Stimulated activated CD8-positive, alpha-beta memory T cell treated with anti-CD3 and anti-CD28 coated beads, Interleukin-7, amount 100 ng/mL, for 48 hours (primary cell): ENCODE measurements at places on chromosomes 4 and X.

GRCh38 chr4:80615099-80615498 is 279.6 kb downstream of the CFAP299 start:
- no peak for DNase-seq

DNA sequence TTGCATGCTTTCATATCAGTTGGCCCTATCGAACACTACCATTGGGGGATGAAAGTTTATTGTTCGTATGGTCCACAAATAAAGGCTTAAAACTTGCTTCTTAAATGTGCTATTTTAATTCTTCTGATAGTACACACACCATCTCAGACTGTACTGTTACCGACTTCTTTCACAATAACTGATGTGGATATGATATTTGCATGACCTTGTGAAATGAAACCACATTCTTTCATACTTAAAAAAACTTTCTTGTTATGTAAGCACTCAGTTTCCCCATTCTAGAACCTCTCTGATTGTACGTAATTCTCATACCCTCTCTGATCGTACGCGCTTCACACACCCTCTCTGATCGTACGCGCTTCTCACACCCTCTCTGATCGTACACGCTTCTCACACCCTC is 12.0 kb upstream of the WDR19 start:
- no peak for DNase-seq

DNA sequence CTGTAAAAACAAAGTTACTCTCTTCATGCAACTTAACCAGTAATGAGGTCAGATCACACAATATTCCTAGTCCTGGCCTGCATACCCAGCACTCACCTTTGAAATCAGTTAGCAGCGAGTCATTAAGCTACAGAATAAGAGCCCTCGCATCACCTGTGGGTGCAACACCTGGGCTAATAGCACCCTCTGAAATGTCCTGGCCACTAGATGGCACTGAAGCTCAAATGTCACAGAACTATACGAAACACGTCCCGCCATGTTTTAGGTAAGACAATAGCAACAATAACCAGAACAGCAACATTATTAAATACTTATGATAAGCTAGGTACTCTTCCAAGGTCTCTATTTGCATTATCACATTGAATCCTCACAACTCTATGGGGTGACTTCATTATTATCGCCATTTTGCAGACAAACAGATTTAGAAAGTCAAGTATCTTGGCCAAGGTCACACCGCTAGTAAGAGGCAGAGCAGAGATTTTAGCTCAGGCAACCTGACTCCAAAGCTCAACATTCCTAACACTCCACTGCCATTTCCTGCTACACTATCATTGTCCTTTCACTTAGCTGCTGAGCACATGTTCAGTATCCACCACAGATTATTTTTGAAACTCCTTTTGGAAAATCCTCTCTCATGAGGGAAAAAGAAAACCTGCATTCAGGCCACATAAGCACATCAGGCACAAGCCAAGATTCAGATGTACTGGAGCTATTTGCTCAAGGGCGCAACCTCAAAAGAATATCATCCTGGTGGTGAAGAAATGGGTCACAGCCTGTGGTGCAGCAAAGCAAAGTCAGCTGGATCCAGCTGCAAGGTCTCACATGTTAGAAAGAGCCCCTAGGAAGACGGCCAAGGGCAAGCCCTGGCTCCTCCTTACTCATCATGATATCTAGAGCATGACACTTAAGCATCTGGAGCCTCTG is 59.5 kb upstream of the KDR start:
- DNase-seq = no peak

GRCh38 chr4:139763205-139763604 is 97.6 kb downstream of the MGST2 start:
- no peak for DNase-seq

DNA sequence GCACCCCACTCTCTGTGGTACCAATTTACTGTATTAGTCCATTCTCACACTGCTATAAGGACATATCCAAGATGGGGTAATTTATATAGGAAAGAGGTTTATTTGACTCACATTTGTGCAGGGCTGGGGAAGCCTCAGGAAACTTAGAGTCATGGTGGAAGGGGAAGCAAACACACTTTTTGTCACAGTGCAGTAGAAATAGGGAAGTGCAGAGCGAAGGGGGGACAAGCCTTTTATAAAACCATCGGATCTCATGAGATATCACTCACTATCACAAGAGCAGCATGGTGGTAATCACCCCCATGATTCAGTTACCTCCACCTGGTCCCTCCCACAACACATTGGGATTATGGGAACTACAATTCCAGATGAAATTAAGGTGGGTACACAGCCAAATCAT is 766.9 kb upstream of the PCDH10 start:
- no peak for DNase-seq

GRCh38 chr4:152501846-152502536 is 33.9 kb downstream of the FBXW7 start:
- DNase-seq = no peak

GRCh38 chrX:2658585-2659292 is 32.4 kb upstream of the CD99 start:
- DNase-seq = no peak

DNA sequence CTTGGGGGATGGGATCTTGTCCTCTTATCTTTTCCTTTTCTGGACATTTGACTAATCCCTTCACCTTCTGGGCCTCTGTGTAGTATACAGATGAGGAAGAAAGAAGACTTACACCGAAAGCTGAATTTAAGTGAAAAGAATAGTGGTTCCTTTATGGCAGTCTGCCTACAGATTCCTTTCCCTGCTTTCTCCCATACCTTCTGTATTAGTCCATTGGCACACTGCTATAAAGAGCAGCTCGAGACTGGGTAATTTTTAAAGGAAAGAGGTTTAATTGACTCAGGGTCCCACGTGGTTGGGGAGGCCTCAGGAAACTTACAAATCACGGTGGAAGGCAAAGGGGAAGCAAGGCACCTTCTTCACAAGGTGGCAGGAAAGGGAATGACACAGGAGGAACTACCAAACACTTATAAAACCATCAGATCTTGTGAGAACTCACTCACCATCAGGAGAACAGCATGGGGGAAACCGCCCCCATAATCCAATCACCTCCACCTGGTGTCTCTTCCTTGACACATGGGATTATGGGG is 34.0 kb upstream of the CD38 start:
- DNase-seq = no peak

DNA sequence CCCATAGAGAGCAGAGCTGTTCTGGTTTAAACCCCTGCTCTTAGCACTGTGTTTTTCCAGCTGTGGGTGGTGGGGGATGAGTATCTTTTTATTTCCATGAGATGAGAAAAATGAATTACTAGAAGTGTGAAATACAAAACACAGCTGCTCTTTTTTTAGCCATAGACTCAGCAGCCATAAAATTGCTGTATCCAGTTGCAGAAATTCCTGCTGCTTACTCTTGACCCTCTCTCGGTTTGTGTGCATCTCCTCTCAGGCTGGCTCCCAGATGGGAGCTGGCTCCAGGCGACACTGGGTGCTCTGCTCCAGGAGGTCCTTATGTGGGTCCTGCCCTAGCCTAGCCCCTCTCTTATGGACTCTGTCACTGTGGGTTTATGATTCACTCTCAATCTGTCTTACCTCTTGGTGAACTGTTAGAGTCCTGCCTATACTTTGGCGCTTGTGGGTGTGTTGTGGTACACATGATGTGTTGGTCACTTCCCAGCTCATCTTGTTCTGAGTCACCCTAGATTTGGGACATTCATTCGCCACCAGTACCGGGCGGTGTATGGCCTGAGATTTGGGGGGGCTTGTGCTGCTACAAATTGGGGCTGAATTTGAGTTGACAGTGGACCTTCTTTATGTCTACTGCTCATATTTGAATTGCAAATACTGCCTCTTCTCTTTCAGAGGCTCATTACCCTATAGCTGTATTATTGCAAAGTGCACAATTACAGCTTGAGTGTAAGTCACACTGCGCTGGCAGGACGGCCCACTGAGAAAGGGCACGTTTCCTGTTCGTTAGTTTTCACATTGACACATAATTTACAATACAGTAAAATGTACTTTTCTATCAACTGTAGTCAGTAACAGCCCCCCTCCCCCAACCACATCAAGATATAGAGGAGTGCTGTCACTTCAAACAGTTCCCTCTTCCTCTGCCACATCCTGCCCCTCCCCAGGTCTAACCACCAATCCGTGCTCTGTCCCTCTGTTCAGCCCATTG is 46.9 kb upstream of the MSANTD1 start:
- DNase-seq = peak; percentile 26
